Adrenal gland (tissue), 19 donors: ENCODE measurements at places on chromosomes 5 and 9.

GRCh38 chr5:68067291-68067690 lies 148.3 kb upstream of the PIK3R1 start:
- DNase-seq, result no peak

- DNase-seq, result no peak
These were observed 62.6 kb upstream of the C6 start for GRCh38 chr5:41275813-41276512.

DNA sequence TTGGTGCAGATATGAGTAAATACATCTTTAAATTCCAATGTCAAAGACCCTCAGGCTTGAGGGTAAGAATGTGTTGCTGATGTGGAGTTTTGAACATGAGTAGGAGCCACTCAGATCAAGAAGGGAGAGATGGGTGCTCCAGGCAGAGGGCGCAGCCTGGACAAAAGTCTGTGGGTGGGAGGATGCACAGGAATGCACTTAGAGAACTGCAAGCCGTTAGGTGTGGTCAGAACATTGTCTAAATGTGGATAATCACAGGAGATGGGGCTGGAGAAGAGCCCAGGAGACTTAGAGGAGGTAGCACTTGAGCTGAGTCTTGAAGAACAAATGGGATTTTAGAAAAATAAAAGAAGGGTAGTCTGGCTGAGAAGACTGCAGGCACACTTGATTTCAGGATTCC lies 255.5 kb downstream of the PAPPA start:
- no peak for DNase-seq

- no peak for DNase-seq
These were observed 27.8 kb downstream of the LARP1 start for GRCh38 chr5:154782812-154783592.

GRCh38 chr5:149128023-149128875 lies 13.0 kb upstream of the ABLIM3 start:
- DNase-seq, result peak; percentile 17

GRCh38 chr9:71761938-71762353 lies 6.4 kb downstream of the CEMIP2 start:
- DNase-seq, result no peak

DNA sequence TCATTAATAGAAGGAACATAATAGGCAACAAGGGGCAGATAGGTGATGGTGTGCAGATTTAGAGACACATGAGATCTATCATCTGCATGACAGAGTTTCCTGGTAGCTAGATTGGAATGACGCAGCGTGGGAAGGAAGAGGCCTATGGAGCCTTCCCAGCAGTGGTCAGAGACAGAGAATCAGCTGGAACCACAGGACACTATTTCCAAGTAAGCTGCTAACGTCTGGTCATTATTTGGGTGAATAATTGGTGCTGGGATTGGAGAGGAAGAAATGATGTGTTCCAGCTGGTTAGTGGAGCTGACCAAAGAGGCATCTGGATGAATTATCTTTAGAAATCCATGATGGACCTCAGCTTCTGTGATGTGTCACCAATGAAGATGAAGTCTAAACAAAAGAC lies 91.2 kb upstream of the PRR16 start:
- DNase-seq, result no peak

GRCh38 chr5:150078802-150079689 lies 7.3 kb downstream of the CSF1R start:
- no peak for DNase-seq

DNA sequence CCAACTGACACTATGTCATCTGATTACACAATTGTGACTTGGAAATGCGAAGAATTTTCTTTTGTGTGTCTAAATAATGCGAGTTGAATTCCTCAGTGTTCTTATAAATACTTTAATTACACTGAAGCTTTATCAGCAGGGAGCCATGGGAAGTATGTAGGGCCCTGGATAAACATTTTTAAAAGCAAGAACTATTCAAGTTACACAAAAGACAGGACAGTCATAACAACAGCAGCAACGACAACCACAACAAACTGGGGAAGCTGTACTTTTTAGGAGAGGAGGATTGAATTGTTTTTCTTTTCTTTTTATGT lies 250.3 kb upstream of the ZNF608 start:
- no peak for DNase-seq

GRCh38 chr5:151157426-151158286 lies at the start of gene ANXA6:
Gene ANXA6 (minus strand): TSS chr5:151157779. CDS start chr5:151147901, 9,878 bp downstream.
- peak; percentile 93 for DNase-seq
